ENCODE measurements at places on chromosomes 1 and 21.

DNA sequence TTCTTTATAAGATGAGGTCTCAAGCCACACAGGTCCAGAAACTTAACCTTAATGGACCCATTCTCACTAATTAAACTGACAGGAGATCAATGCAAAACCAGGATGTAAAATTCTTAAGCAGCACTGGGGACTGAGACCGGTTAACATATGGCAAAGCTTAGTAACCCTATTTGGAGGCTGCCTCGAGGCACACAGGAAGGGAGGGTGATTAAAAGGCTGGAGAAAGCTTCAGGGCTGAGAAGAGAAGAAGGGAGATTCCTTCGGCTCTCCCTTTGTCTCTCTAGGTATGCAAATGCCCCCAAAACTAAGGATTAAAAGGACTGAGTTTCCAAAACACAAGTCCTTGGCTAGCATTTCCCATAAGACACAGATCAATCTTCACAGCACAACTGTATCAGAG lies 120.8 kb upstream of the DSCAM start:
- no peak for DNase-seq

DNA sequence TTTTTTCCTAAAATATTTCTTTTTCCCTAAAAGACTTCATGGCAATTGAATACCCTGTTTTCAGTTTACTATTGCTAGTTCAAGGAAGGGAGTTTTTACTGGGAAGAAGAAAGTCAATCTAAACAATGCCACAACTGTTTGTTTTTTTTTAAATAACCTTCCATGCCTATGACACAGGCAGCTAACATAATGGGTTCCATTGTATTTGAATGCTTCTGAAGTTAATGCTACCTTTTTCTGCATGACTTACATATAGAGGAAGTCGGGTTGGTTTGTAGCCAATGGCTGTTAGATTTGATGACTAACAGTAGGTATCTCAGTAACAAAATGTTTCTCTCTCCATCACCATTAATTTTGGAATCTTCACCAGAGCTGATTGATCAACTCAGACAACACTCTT lies 134.0 kb downstream of the KIF26B start:
- no peak for DNase-seq

DNA sequence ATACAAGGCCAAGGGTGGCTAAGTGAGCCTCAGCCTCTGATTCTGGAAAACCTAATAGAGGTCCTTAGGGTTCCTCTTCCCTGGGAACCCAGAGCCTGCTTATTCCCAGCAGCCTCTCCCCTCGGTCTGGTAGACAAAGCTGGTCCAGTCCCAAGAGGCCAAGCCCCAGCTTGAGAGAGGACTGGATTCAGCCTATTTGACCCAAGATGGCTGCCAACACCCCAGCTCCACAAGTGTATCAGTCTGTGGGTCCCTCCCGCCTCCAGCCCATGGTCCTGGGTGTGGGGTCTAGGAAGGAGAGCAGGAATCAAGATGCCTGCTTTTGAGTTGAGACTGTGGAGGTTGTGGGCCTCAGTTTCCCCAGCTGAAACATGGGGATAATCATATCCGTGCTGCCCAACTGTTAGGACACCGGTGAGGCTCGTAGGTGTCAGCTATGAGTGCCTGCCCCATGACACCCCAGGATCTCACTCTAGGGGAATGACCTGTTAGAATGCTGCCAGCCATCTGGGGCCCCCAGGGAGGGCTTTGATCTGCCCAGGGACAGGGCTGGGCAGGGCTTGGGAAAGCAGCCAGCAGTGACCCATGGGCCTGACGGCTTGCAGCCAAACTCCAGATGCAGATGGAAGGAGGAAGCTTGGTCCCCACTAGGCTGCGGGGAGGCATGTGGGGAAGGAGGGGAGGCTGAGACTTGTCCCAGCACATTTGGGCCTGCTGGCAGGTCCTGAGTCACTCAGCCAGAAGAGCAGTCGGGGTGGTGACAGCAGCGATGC lies 45.4 kb downstream of the NUAK2 start:
- no peak for DNase-seq

GRCh38 chr1:113871597-113872113 lies at the start of gene PTPN22:
PTPN22 (minus strand) TSS chr1:113871712.
- peak; percentile 71 for DNase-seq

- DNase-seq, result no peak
These were observed 282.8 kb upstream of the PKN2 start for GRCh38 chr1:88401313-88401712.

DNA sequence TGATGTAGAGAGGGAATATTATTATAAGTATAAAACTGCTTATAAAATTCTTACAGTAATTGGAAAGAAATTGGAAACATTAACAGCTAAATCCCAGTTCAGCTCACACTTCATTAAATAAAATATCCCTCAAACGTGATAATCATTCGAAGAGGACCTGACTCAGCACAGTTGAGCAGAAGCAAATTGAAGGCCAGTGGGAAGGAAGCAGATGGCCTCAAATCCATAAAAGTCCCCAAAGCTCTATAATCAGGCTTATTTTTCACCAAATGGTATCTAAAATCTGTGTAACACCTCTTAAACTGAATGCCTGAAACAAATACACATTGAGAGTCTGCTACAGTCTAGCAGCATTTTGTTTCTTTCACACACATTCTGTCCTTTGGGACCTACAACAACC lies 106.8 kb downstream of the TENT5C start:
- DNase-seq, result no peak

GRCh38 chr1:108053270-108054013 lies 88.5 kb upstream of the VAV3 start:
- DNase-seq, result no peak

DNA sequence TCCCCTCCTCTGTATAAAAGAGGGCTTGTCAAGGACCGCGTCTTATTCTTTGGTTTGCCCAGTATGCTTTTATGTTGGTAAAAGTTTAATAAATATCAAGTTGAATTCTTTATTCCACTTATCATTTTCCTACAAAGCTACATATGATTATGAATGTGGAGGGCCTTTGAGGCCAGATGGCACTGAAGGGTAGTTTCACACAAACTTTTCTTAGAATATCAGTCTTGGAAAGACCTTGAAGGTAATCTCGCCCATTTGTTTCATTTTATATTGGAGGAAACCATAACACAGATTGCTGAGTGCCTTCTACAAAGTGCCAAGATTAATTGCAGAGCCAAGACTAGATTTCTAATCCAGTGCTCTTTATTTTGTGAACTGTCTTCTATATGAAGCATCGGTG lies 5.8 kb upstream of the FUBP1 start:
- no peak for DNase-seq

DNA sequence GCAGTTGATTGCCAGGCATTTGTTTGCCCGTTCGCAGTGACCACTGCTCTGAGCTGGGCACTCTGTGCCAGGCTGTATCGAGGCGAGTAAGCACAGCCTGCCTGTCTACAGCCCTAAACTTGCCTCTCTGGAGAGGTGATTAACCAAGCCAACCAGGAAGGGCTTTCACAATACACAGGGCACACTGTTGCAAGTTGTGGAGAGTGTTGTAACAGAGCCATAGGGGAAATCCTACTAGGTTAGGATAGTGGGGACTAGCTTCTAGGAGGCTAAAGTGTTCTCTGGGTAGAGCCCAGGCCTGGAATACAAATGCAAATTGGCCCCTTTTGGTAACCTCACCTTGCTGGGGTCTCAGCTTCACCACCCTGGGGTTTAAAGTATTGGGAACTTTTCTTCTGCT lies 23.8 kb downstream of the PRDM2 start:
- no peak for DNase-seq

- peak; percentile 24 for DNase-seq
These were observed 450 bp downstream of the S100A10 start for GRCh38 chr1:151993084-151993733.

DNA sequence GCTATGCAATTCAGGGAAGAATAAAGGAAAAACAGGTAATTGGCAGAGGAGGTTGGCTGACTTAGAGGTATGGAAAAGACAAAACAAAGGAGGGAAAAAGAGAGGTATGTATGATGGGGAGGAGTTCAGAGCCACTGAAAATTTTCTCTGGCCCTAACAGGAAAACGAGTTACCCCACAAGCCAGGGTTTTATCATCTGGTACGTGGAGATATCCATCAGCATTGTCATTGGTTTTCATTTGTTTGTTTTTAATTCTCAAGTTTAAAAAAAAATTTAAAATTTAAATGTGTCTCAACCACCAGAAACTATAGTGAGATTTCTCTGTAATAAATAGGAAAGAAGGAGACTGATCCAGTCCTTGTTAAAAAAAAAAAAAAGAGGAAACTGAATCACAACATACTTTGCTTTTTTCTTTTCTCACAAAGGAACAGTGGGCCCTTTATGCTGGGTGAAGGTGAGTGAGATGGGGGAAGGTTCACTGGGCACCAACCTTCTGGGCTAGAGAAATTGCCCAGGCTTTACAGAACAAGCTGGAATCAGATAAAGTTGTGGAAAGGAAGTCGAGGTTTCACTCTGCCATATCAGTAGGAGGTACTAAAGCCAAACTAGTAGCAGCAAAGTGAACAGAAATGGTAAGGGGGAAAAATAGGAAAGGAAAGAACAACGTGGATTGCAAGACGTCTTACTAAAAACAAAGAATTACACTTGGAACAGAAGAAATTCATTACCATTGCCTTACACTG lies 2.7 kb downstream of the IFNAR2 start:
- no peak for DNase-seq
